ENCODE measurements at places on chromosomes 1 and 21.

DNA sequence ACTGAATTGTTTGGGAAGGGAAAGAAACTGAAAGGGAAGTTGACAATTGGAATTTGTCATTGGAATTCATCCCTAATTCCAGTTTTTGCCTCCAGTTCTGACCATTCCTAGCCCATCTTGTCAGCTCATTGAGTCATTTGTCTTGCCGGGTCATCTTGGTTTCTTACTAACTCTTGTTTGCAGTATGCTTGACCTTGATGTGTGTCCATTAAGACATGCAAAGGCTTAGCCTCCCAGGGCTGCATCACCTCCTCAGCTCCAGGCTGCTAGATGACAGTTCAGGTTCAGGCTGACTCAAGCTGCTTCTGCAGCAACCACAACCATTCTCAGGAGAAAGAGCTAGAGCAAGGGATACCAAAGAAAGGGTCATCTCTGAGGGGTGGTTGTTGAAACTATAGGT, 151.3 kb upstream of the PTGFR start:
- no peak for DNase-seq

DNA sequence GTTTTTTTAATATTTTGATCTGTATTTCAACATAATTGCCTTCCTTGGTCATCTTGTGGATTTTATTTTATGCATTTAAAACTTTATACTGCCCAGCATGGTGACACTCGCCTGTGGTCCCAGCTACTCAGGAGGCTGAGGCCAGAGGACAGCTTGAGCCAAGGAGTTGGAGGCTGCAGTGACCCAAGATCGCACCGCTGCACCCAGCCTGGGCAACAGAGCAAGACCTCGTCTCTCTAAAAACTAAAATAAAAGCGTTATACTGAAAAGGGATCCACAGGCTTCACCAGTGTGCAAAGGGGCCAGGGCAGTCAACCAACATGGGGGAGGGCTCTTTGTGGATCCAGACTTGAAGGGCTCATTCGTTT, 1.4 kb downstream of the NID1 start:
- DNase-seq, result no peak

GRCh38 chr1:182101415-182102042, 40.0 kb upstream of the ZNF648 start:
- DNase-seq, result no peak

- peak; percentile 24 for DNase-seq
Measured at GRCh38 chr1:185073725-185074124, 28.4 kb downstream of the RNF2 start.

- no peak for DNase-seq
Measured at GRCh38 chr1:117049857-117050256, 10.3 kb upstream of the TTF2 start.

DNA sequence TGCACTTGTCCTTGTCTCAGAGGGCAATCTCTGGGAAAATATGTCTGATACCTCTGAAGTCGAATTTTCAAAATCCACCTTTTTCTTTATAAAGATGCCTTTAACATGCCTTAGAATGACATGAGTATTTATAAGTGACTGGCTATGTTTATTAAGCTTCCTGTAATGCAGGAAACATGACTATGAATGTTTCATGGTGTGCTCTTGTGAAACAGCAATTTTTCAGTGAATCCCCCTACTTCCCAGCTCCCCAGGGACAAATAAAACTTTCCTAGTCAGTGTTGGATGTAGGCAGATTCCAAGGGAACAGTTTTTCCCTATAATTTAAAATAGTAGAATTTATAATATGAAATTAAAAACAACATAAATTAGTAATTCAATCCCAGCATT, 437.0 kb downstream of the LMO4 start:
- DNase-seq, result no peak

DNA sequence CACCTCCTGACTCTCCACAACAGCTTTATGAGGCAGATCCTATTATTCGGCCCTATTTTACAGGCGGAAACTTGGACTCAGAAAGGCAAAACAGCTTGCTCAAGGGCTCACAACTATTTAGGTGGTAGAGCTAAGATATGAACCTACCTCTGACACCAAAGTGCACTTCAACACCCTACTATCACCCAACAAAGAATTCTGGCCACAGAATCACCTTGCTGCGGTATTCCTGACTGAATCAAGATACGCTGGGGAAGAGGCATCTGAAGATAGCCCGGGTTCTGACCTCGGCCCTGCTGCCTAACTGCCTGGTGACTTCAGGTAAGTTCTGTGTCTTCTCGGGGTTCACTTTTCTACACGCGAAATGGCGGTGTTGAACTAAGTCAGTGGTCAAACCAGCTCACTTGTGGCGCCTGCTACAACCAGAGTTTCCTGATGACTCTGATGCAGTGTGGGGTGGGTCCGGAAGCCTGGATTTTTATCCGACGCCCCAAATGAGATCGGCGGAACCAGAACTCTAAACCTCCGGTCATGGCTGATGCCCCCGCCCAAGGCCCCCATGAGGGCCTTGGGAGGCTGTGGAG, 608 bp downstream of the PEF1 start:
- no peak for DNase-seq

DNA sequence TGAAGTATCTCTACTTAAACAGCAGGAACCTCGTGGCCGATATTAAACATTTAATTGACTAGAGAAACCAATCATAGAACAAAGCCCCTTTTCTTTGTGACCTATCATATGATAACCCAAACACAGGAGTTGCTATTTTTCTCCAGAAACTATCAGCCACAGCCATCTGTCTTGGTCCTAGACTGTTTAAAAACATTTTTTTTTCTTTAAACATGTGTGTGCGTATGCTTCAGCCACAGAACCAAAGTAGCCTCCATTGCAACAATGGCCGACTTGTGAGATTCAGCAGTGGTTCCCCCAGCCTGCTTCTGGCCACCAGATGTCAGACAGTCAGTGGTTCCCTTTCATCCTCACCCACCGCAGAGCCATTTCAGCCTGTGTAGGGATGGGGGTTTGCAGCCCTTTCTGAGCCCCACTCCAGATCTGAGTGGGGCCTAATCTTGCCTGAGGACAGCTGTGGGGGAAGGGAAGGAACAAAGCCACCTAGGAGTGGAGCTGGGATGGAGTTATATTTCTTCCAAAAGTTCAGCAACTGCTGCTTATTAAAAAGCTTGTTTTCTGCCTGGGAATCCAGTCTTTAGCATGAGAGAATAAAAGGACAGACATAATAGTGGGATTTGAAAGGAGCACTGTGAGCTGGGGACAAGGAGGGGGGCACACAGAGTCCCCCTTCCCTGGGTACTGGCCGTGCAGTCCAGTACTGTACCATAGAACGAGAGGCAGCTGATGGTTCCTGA, 11.7 kb upstream of the IGSF3 start:
- no peak for DNase-seq

GRCh38 chr1:153795330-153795837, 20.2 kb downstream of the SLC27A3 start:
- DNase-seq, result no peak

DNA sequence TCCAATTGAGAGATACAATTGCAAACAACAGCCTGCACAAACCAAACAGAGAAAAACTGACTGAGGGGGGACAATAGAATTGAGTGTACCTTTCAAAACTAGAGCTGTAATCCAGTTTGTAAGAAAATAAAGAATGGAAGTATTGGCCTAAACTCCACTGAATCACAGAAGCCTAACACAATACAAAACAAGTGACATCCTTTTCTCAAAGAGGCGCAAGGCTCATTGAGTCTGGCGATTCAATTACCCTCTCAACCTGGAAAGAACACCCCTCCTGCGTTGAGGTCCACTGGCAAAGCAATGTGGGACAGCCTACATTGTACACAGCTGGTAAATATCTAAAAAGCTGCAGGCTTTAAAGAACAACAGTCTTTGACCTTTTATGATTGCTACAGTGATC, 182.6 kb downstream of the DPYD start:
- no peak for DNase-seq

- no peak for DNase-seq
Measured at GRCh38 chr1:7225711-7226505, 440.7 kb downstream of the CAMTA1 start.

DNA sequence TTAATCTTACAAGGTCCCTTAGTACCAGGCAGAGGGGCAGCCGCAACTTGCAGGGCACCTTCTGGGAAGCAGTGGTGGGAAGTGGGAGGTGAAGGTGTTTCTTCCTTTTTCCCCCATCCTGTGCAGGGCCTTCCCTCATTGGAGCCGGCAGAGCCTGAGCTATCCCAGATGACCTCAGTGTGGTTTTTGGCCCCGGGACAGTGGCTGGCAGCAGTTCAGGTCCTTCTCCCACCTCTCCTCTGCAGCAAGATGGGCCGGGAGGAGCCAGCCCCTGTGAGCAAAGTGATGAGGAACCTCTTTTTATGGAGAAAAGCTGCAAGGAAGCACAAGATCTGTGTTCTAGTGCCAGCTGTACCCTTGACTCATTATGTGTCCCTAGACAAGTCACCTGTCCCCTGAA, 6.8 kb downstream of the PFKFB2 start:
- no peak for DNase-seq

- no peak for DNase-seq
Measured at GRCh38 chr1:51415963-51416362, 85.6 kb upstream of the TTC39A start.

- no peak for DNase-seq
Measured at GRCh38 chr1:40772146-40772955, 11.2 kb upstream of the KCNQ4 start.

Measured in KBM-7 (cell line).